HS-27A (cell line): ENCODE measurements at places on chromosomes 16 and 17.
A peak's percentile ranks its signal among the peaks of the same experiment; 100 is the strongest.

DNA sequence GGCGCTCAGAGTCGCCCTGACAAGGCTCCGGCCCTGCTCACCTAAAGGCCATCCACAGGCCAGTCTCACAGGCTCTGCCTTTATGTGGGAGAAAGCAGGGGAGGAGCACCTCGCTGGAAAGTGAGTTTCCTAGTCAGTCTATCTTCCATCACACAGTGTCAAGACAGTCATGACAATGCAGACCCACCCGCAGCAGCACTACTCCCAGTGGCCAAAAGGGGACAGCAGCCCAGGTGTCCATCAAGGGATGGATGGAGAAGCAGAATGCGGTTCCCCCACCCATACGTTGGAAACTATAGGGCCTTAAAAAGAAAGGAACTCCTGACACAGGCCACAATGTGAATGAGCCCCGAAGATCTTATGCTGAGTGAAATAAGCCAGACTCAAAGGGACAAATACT lies 226.8 kb downstream of the ENGASE start:
- DNase-seq, result no peak

DNA sequence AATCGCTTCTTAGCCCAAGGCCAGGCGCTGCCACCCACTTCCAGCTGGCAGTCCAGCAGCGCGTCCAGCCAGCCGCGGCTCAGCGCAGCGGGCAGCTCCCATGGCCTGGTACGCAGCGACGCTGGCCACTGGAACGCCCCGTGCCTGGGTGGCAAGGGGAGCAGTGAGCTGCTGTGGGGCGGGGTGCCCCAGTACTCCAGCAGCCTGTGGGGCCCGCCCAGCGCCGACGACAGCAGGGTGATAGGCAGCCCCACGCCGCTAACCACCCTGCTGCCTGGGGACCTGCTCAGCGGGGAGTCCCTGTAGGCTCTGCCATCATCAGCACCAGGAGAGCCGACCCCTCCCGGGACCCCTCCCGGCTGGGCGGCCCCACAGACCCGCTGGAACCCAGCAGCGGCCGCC lies 24.0 kb downstream of the TMC6 start:
- DNase-seq, result no peak

GRCh38 chr17:73720187-73720834 lies 76.1 kb upstream of the SDK2 start:
- DNase-seq, result no peak

DNA sequence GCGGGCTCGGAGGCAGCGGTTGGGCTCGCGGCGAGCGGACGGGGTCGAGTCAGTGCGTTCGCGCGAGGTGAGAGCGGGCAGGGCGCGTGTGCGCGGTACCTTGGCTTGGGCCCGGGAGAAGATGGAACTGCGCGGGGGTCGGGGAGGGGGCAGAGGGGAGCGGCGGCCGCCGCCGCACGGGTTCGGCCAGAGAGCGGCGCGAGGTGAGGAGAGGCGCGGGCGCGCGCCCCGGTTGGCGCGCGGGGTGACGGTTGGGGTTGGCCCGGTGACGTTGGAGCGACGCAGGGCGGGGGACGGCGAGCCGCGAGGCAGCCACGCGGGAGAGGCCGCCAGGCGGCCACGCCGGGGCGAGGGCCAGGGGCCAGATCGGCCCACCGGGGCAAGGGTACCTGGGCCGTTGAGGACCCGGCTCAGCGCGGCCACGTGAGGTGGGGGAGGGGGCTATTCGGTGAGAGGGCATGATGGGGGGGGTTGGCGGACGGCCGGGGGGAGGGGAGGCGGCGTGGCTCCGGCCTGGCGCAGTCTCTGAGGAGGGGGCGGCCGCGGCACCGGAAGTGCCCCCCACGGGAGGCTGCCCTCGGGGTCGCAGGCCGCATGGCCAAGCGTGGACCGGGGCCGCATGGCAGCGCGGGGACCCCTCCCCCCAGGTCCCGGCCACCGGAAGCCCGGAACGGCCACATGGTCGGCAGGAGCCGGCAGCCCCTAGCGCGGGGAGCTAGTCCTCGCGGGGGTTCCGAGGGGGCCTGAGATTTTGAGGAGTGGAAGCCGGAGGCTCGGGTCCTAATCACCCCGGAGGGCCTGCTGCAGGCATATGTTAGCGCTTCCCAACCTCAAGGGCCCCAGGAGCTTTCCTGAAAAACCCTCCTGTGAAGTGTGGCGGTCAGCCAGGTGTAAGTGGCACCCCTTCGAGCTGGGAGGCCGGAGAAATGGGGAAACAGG lies 527 bp downstream of the EIF5A start:
- DNase-seq, result no peak

DNA sequence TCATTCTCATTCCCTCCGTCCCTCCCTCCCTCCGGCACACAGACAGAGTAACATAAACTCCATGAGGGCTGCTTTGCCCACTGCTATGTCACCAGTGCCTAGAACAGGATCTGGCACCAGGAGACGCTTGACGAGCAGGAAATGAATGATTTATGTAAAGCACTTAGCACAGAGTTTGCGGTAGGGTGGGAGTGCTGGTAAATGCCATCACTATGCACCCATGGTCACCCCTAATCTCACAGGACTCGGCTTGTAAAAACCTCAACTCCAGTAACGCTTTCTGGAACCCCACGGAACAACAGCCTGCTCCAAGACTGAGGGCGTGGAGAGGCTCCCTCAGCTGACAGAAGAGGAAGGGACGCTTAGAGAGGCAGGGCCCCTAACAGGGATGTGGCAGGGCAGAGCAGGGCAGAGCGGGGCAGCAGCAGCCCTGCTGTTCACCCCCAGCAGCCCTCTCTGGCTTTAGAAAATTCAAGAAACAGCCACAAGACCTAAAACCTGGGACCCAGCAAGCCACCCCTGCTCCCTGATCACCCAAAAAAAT lies 156.9 kb downstream of the C16orf78 start:
- DNase-seq, result no peak

DNA sequence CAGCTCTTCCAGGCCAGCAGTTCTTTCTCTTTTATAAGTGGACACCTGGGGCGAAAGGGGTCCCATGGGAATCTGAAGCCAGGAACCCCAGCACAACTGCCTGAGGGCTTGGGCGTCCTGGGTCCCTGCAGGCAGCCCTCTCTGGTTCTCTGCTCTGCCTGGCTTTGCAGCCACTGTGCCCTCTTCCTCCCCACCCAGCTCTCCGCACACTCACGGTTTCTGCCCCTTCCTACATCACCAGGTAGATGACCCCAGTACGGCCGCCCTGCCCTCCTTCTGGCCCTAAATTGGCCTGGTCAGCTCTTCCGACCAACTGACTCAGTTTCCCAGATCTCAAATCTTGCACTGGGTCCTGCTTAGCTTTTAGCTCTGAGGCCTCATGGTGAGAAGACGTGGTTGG lies 225.3 kb downstream of the KATNIP start:
- DNase-seq, result no peak

DNA sequence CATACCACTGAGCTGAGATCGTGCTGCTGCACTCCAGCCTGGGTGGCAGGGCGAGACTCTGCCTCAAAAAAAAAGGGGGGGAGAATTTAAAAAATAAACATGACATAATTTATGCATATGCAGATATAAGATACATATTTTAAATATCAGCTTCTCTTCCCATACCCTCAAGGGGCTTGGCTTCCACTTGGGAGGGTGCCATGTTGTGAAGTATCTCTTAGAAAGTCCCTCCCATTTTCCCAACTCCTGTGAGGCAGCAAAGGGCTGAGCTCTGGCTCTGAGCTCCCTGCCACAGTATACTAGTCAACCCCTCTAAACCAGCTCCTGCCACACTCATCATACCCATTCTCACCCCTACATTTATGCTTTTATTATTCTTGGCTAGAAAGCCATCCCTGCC lies 39.4 kb downstream of the MYH11 start:
- DNase-seq, result no peak

DNA sequence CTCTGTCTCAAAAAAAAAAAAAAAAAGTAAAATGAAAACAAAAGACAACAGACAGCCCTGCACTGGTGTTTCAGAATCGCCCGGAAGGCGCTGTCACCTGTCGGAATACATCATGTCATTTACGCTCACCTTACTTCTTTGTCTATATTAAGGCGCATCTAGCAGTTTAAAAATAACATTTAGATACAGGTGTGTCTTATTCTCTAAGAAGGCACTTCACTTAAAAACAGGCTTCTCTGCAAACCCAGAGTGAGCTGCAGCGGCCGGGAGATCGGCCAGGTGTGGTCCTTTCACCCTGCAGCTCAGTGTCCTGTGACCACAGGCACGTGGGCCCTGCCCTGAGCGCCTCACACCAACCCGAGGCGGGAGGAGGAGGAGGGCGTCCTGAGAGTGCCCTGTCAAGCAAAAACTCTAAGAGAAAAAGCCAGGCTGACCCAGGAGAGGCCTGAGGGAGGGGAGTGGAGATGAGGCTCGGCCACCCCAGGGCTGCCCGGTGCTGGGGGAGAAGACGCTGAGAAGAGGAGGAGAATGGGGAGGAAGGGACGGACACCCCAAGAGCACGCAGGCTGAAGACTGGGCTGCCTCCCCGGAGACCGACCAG lies 3.3 kb upstream of the LMF1 start:
- DNase-seq, result no peak

- no peak for DNase-seq
These were observed 15.3 kb downstream of the MNT start for GRCh38 chr17:2385240-2386210.

GRCh38 chr17:34378664-34379101 lies 15.7 kb upstream of the CCL1 start:
- no peak for DNase-seq

GRCh38 chr17:15269780-15270089 lies 4.6 kb upstream of the PMP22 start:
- no peak for DNase-seq

DNA sequence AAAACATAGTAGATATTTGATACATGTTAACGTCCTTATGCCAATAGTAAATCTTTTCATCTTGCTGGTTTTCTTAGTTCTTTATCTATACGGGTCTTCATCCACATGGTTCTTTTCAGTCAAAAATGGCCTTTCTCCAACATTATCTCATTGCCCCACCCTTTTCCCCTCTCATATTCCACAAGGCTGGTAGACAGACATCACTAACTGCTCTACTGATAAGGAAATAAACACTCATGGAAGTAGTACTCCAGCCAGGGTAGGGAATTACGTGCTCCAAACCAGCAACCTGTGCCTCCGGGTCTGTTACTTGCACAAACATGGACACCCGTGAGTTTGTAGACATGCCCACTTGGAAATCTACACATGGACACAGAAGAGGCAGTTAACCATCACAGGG lies 141.4 kb downstream of the XYLT1 start:
- DNase-seq, result no peak

GRCh38 chr17:57405491-57406072 lies 149.3 kb downstream of the MSI2 start:
- DNase-seq, result no peak

DNA sequence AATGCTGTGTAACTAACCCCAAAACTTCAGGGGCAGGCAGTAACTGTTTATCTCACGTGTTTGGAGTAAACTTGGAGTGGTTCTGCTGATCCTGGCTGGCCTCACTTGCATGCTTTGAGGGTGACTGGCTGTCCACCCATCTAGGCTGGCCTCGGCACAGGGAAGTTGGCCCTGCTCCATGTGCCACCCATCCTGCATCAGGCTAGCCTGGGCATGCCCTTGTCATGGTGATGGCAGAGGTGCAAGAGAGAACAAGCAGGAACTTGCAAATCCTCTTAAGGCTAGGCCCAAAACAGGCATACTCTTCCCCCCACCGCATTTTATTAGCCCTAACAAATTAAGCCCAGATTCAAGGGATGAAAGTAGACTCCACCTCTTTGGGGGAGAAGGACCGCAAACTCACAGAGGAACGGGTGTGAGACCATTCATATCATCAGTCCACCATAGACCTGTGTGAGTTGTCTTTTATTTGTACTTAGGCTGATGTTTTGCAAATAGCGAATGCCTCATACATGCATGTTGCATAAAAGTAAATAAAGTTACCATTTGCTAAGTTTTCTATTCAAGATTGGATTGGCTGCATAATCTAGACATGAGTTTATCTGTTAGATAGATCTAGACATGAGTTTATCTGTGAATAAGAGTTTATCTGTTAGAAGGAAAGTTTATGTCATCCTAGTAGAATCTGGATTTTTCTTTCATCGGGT lies 221.0 kb downstream of the CCDC182 start:
- DNase-seq, result peak; percentile 48

- DNase-seq, result no peak
These were observed 22.9 kb downstream of the SOCS1 start for GRCh38 chr16:11232852-11233726.

DNA sequence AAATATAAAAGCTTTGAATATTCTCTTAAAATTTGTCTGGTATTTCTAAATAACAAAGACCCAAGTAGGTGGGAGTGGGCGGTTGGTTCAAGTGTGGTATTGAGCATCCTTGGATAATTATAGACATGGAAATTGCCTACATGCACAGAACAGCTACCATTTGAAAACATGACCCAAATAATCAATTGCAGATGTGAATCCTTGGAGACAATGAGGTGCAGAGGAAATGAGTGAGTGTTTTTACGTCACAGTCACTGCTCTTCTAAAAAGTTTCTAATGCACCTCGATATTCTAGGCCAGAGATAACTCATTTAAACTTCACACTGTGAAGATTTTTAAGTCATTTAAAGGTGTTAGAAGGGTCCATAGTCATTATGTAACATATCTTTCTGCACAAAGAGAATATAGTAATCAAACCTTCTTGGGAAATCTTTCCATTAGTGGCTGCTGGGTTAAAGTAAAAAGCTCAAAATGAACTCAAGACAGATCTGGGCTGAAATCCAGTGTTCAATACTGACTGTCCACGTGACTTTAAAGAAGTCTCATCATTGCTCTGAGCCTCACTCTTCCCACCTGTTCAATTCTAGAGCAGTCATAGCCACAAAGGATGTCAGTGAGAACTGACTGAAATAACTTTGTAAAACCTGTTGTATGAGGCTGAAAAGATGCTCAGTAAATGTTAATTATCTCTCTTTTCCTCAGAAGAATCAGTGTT lies 144.5 kb downstream of the CDH11 start:
- DNase-seq, result no peak

- no peak for DNase-seq
These were observed 64.3 kb upstream of the RCVRN start for GRCh38 chr17:9969301-9969935.

DNA sequence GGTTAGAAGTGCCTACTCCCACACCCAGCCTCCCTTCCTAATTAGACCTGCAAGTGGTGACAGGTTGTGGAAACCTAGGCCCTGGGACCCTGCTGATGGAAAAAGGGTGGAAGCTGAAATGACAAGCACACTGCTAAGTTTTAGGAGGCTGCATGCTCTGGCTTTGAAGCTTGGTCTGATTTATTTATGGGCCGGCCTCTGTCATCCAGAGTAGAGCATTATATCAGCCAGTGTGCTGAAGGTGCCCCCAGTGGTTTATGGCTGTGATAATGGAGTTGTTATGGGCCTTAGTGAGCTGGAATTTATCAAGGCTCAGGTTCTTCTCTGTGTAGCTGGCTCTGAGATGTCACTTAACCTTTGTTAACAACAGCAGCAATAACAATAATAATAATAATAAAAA lies 142.6 kb downstream of the UTP18 start:
- DNase-seq, result no peak

- DNase-seq, result peak; percentile 49
These were observed 209.4 kb downstream of the KATNIP start for GRCh38 chr16:27759301-27759871.

DNA sequence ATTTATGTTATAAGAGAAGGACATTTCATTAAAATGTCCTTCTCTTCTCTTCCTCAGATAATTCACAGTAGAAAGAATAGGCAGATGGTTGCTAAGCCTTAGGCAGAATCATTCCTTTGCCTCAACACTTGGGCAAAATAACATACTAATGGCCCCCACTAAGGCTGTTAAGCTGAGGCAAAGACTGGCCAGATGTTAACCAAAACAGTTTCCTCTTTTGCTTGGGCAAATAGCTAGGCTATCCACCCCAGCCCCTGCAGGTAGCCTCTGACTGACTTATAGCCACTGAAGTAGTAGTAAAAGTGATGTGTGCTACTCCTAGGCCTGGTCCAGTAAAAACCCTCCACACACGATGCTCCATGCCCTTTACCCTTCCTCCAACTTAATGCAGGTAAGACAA lies 55.2 kb downstream of the SPAG9 start:
- no peak for DNase-seq

- no peak for DNase-seq
These were observed 560 bp upstream of the RUSF1 start for GRCh38 chr16:31508706-31509195.
